Type B pancreatic cell (in vitro differentiated cells): ENCODE measurements at places on chromosomes 12 and 14. TPM values are rescaled to one million over a fixed set of nuclear protein-coding genes. Genes with fewer than 3 reads are reported as not detected.

DNA sequence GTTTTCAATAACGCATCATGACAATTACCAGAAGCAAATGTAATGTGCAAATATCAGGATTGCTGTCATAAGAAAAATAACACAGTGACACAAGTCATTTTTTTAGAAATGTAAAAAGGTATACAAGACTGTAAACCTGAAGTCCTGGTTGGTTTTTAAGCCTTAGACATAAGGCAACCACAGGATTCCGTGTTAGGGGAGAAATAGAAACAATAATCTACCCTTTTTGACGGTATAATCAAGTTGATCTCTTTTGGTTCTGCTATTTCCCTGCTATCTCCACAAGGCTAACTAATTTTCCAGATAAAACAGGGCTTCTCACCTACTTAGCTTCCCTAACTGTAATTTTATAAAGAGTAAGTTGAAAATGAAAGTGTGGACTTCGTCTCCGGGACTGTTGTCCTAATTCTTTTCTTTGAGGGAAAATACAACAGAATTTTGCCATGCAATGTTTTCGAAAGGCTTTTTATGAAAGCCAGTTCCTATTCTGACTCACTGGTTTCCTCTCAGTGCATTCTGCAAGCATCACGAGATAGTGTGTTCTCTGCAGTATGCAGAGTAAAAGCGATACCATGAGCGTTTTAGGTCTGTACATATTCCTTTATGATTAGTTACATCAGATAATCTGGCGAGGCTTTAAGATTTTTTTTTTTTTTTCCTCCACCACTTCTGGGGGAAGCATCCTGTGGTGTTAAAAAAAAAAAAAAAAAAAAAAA is 10.6 kb downstream of the MYO1H start:
- DNase-seq, result no peak

DNA sequence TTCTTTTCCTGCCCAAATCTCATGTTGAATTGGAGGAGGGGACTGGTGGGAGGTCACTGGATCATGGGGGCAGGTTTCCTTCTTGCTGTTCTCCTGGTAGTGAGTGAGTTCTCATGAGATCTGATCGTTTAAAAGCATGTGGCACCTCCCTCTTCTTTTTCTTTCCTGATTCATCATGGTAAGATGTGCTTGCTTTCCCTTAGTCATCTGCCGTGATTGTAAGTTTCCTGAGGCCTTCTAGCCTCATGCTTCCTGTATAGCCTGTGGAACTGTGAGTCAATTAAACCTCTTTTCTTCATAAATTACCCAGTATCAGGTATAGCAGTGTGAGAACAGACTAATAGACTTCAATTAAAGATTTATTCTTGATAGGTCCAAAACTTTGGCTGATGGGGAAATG is 83.5 kb downstream of the CAND1 start:
- DNase-seq, result no peak

DNA sequence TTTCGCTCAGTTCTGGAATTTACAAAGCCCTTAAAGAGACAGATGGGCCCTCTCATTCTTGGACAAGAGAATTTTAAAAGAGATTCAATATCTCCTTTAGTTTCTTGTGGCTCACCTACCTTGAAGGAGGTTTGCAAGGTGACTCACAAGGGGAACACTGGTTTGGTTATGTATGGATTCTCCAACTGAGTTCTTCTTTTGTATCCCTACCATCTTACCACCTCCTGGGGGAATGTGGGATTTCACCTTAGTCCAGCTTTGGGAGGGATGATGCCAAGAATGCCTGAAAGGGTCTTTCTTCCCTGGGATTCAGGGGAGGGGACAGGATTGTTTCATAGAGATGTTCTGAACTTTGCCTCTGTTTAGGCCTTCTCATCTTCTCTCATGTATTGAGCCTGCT is 3.7 kb downstream of the PPP4R4 start:
- DNase-seq, result no peak

- DNase-seq, result no peak
These were observed 5.7 kb downstream of the RAB35 start for GRCh38 chr12:120110550-120111501.

DNA sequence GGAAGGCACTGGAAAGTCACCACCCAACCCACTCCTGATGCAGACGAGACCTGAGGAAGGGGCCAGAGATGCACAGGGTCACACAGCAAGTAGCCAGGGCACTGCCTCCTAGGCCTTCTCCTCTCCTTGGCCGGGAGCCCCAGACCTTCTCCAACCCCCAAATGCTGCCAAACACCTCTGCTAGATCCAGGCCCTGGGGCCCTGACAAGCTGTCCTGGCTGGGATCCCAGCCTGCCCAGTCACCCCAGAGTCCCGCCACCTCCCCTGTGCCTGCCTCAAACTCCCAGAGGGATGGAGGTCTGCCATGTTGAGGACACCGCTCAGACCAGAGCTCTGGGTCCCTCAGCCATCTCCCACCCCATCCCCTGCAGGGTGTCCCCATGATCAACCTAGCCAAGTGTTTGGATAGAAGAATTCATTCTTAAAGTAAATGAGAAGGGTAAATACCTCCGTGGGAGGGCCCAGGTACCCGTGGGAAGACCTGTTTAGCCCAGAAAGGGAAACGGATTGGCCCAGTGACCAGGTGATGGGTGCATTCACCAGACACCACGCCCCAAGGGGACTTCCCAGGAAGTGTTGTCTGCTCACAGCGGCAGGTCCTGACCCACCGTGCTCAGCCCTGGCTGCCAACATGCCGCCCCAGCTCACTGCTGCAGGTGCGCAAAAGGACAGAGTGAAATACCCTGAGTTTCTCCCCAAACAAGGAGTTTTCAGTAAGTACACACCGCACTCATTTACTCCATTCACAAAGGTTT is 4.6 kb upstream of the DIO3 start:
- DNase-seq, result no peak

DNA sequence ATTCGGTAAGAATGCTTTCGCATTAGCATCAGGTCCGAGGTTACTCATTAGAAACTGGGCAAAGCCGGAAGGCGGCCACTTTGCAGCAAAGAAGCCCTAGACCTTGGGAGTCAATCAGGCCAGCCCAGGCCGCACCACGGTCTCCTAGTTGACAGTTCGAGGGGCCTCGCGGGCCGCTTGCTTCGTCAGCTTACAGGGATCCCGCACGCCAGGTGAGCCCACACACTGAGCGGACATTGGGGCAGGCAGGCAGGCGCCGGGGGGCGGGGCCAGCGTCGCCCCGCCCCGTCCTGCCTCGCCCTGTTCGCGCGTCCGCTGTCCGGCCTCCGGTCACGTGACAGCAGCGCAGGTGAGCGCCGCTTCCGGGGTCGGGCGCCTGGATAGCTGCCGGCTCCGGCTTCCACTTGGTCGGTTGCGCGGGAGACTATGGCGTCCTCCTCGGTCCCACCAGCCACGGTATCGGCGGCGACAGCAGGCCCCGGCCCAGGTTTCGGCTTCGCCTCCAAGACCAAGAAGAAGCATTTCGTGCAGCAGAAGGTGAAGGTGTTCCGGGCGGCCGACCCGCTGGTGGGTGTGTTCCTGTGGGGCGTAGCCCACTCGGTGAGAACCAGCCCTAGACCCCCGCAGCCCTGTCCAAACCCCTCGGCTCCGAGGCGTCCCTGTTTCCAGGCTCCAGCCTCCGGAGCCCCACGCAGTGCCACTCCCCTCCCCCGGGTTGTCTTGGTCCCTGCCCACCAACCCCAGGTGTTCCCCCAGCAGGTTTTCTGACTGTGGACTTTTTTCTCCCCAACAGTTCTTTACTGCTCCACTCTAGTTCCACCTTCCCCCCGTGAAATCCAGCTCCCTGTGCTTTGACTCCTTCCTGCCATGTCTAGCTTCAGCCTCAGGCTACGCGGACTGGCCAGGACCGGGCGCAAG is at the start of gene PIP4K2C:
Gene PIP4K2C, plus strand, starts transcription at position 329 of the 918 bp plus-strand sequence. Its CDS starts 98 bp downstream, at position 427.
- peak; percentile 84 for DNase-seq

- DNase-seq, result no peak
These were observed 34.6 kb downstream of the RPS29 start for GRCh38 chr14:49551569-49551968.

GRCh38 chr14:61358554-61359226 is 37.3 kb downstream of the PRKCH start:
- DNase-seq, result no peak

DNA sequence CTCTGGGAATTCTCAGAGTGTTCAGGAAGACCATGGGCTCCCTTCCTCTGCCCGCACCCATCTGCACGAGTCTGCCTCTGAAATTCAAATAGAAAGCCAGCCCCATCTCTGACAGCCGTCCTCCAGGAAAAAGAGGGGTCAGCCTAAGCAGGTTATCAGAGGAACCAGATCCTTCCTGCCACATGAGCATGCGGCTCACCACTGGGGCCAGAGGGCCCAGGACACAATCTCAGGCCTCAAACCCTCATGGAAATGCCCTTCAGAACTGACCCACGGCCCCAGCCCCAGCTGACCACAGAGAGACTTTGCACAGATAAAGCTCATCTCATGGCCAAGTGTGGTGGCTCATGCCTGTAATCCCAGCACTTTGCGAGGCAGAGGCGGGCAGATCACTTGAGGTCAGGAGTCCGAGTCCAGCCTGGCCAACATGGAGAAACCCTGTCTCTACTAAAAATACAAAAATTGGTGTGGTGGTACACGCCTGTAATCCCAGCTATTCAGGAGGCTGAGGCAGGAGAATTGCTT is 23.2 kb downstream of the PXN start:
- DNase-seq, result no peak

DNA sequence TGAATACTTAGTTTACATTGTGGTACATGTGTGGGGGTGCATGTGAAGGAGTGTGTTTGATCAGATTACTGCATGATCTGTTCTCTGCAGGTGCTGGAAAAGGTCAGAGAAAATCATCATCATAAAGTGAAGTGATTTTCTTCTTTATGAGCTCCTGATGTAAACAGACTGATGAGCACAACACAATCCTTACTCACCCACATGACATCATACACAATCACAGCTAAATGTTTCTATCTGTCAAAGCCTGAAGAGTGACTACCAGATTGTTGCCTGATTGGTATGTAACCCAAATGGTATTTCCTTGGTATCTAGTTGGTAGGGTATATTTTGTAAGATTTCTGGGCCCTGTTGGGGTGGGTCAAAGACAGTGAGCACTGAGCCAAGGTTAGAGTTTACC is 270.8 kb downstream of the FOXG1 start:
- no peak for DNase-seq

DNA sequence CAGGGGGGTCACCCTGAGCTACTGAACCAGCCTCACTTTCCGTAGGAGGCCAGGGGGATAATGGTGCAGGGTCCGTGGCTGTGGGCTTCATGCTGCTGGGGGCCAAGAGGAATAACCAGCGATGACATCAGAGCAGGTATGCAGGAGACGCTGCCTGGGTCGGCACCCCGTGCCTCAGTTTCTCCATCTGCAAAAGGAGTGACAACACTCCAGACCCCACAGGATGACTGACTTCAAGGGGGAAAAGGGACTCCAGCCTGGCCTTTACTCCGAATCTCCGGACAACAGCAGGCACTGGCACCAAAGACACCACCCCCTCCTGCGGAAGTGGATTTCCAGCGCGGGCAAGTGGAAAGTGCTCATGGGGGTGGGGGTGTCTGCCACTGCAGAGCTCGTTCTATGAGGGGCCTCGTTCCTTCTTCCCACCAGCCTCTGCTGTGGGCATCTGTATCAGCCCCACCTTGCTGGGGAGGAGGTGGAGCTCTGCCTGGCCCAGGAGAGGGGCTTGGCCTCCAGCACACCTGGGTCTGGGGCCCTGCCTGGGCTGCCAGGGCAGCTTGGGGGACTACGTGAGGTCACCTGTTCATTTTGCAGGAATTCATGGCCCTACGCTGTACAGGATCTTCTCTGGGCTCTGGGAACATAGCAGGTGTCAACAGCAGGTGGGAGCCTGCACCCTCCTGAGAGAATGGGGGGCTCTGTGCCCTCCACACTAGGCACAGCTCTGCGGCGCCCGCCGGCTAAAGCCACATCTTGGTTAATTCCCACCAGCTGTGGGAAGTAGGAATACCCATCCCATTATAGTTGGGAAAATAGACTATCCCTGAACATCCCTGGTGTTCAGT is 216.6 kb upstream of the C14orf180 start:
- no peak for DNase-seq

SOAT2 gene
- 0.97 and 1.9 TPM in 2 replicates for total RNA-seq

SLC7A8 gene
- 56.1 and 56.7 TPM in 2 replicates for total RNA-seq

FBLN5 gene
- total RNA-seq, result 1.9 and 14.1 TPM in 2 replicates

HIF1A gene
- 110 and 114 TPM in 2 replicates for total RNA-seq

RPL36AL gene
- total RNA-seq, result 134 and 156 TPM in 2 replicates
